ENCODE measurements at places on chromosomes 12 and 14.

DNA sequence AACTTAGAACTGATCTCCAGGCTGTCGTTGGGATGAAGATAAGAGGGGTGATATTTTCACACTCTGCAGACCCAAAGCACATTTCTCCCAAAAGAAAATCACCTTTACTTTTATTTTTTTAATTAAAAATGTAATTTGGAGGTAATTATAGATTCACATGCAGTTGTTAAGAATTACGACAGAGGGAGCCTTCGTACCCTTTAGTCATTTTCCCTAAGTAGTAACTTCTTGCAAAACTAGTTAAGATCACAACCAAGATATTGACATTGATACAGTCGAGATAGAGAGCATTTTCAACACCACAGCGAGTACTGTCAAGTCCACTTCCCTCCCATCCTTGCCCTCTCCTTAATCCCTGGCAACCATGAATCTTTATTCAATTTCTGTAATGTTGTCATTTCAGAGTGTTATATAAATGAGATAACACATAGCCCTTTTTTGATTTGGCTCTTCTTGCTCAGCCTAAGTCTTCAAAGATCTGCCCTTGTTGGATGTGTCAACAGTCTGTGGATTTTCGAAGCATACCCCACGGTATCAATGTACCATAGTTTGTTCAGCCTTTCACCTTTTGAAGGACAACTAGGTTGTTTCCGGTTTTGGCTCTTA is 39.6 kb downstream of the DNAH10 start:
- no peak for DNase-seq

DNA sequence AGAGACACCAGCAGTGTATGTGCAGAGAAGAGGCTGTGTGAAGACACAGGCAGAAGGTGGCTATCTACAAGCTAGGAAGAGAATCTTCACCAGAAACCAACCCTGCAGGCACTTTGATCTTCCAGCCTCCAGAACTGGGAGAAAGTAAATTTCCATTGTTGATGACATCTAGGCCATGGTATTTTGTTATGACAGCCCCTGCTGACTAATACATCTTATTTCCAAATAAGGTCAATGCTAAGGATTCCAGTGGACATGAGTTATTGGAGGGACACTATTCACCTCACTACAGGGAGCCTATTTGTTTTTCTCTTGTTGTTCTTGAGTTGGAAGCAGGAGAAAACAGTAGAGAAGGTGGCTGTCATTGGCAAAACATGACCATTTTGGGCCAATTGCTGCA is 88.5 kb upstream of the RIN3 start:
- DNase-seq = no peak

- no peak for DNase-seq
Measured at GRCh38 chr12:52168019-52168717, 23.6 kb downstream of the KRT80 start.

- no peak for DNase-seq
Measured at GRCh38 chr14:81268016-81268416, 47.3 kb upstream of the GTF2A1 start.

GRCh38 chr14:81298122-81298521 is 77.4 kb upstream of the GTF2A1 start:
- DNase-seq = no peak
